ENCODE measurements at places on chromosomes 3 and 15.

GRCh38 chr15:47507221-47507985, 209.9 kb upstream of the SEMA6D start:
- no peaks in the 10 kb centered on the region for H3K4me1 ChIP-seq
- no peak for DNase-seq
- H3K27ac ChIP-seq: no peak overlapping the region
- H3K36me3 ChIP-seq: no peaks in the 10 kb centered on the region

DNA sequence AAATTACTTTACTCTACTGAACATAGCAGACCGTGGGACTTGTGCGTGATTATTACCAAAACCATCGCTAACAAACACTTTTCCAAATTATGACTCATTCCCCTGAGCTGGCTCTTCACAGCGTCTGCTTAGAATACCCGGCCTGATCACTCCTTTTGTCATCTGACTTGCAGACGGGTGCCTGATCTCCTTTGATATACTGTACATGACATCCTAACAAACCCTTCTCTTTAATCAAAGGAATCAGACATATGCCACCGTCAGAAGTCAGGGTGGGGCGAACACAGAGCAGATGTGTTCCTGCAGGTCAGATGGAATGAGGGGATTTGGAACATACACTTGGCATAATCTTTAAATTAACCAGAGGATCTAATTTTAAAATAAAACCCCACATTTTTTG, 48.5 kb upstream of the SH3GL3 start:
- peaks cover 9% of the 10 kb centered on the region for H3K27me3 ChIP-seq
- H3K36me3 ChIP-seq: no peaks in the 10 kb centered on the region
- no peaks in the 10 kb centered on the region for H3K4me1 ChIP-seq
- H3K4me3 ChIP-seq: no peak overlapping the region

GRCh38 chr15:48416301-48416700, 85.1 kb downstream of the DUT start:
- DNase-seq: no peak
- no peaks in the 10 kb centered on the region for H3K36me3 ChIP-seq
- H3K4me3 ChIP-seq: no peak overlapping the region
- H3K27me3 ChIP-seq: peaks cover 7% of the 10 kb centered on the region
- H3K4me1 ChIP-seq: no peaks in the 10 kb centered on the region

GRCh38 chr3:170358042-170359010, 811 bp downstream of the SKIL start:
- peak overlapping the region; percentile 88 for H3K4me3 ChIP-seq
- peaks cover 10% of the 10 kb centered on the region for H3K36me3 ChIP-seq
- H3K27me3 ChIP-seq: no peaks in the 10 kb centered on the region
- peak; percentile 86 for DNase-seq
- H3K27ac ChIP-seq: peak overlapping the region; percentile 96
- H3K4me1 ChIP-seq: peaks cover 46% of the 10 kb centered on the region

DNA sequence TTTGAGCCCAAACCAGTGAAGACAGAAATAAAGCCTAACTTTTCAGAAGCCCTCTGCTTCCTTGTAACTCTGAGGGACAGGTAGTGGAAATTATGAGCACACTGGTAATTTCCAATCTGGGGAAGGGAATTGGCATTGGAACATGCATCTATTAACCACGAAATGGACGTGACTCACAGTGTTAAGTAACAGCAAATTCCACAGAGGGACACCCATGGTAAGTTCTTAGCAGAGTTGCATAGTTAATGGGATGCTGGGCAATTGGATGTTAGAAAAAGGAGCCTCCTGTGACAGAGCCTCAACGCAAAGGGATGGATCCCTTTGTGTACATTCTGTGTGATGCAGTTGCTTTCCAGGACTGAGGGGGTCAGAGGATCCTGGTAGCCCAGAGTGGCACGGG, 168.6 kb downstream of the SEMA6D start:
- DNase-seq: no peak
- no peaks in the 10 kb centered on the region for H3K4me1 ChIP-seq
- no peak overlapping the region for H3K27ac ChIP-seq
- H3K36me3 ChIP-seq: no peaks in the 10 kb centered on the region

- H3K27ac ChIP-seq: peak overlapping the region; percentile 62
- peaks cover 11% of the 10 kb centered on the region for H3K4me1 ChIP-seq
- H3K36me3 ChIP-seq: no peaks in the 10 kb centered on the region
These were observed 17.5 kb downstream of the FAM240A start for GRCh38 chr3:46629551-46630517.

DNA sequence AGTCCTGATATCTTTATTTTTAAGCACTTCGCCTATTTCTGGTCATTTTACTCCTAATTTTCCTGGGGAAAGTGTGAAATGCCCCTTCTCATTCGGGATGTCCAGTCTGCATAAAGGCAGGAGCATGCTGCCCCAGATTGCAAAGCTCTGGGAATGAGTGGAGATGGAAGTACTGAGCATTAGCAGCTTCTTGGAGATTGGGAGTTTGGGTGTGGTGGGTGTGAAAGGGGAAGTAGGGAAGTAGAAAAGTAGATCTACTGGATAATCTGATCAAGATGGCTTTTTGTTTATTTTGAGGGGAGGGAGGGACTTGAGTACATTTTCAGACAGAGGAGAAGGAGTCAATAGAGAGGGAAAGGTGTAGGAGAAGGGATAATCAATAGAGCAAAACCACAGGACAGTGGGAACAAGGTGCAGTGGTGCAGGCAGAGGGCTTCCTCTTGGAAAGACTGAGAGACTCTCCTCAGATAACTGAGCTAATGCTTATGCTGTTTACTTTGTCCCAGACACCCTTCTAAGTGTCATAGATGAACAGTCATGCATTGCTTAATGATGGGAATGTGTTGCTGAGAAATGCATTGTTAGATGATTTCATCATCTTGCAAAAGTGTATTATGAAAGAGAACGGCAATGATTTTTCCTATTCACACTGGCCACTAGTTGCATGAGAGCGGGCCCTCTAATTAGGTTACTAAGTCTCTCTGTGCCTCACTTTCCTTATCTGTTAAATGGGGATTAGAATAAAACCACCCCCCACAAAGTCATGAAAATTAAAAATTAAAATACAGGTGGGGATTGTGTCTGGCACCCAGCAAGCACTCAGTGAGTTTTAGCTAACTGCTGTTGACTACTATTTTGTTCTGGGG, 45.5 kb downstream of the PHLDB2 start:
- DNase-seq: no peak
- H3K27me3 ChIP-seq: peaks cover 2% of the 10 kb centered on the region
- H3K4me1 ChIP-seq: peaks cover 5% of the 10 kb centered on the region
- H3K4me3 ChIP-seq: no peak overlapping the region
- H3K27ac ChIP-seq: no peak overlapping the region
- H3K36me3 ChIP-seq: peaks cover 1% of the 10 kb centered on the region

DNA sequence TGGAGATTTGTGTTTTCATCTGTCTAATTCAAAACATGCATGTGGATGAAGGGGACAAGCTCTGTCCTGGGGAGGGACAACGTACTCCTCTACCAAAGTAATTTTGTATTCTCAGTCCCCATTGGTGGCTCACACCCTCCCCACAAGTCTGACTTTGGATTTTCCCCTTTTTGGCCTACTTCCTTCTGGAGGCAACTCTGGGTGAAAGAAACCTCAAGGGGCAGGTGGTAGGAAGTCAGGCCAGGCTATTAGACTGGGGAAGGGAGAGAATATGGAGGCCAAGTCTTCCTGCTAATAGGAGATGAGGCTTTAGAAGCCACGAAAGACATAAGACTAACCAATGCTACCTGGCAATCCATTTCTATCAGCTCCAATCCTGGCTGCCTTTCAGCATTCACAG, 124.9 kb upstream of the RASGRP1 start:
- DNase-seq: no peak
- no peaks in the 10 kb centered on the region for H3K36me3 ChIP-seq
- peaks cover 3% of the 10 kb centered on the region for H3K27me3 ChIP-seq
- no peak overlapping the region for H3K4me3 ChIP-seq

- peaks cover under 1% of the 10 kb centered on the region for H3K4me1 ChIP-seq
- H3K4me3 ChIP-seq: no peak overlapping the region
- no peak for DNase-seq
- H3K36me3 ChIP-seq: peaks cover 18% of the 10 kb centered on the region
- no peak overlapping the region for H3K27ac ChIP-seq
These were observed 19.5 kb upstream of the MUC20 start for GRCh38 chr3:195701042-195701915.

- H3K27ac ChIP-seq: no peak overlapping the region
- no peak for DNase-seq
- H3K27me3 ChIP-seq: no peaks in the 10 kb centered on the region
These were observed 602.4 kb downstream of the UNC13C start for GRCh38 chr15:54580643-54581042.

DNA sequence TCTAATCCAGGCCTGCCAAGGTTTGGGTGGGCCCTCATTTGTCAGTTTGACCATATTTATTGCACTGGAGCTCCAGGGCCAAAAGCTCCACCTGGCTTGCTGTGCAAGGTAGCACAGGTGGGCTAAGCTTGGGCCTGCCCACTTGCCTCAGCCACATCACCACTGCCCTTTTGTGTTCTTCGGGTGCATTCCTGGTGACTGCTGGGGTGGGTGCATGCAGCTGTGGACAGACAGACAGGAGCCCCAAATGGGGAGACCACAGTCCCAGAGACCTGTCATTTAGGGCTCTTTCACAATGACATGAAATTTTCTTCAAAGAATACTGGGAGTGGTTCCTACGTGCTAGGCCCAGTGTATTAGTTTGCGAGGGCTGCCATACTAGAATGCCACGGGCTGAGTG, 2.7 kb downstream of the MESP2 start:
- peaks cover 19% of the 10 kb centered on the region for H3K4me1 ChIP-seq
- DNase-seq: no peak
- peaks cover 6% of the 10 kb centered on the region for H3K27me3 ChIP-seq

DNA sequence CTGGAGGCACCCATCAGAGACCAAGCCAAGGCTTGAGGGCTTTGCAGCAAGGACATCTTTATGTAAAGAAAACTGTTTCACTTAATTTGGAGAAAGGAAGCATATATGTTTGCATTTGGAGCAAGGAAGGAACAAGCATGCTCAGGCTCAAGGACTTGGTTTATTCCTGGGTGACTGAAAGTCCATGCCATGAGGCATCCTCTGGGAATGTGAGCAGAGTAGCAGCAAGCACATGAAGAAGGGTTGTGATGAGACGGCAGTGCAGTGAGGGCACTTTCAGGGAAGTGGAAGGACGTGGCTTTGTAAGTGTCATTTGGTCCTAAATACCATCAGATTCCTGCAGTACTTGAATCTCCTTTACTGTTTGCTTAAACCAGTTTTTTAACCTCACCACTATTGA, 26.8 kb downstream of the POLG start:
- H3K27ac ChIP-seq: no peak overlapping the region
- H3K4me1 ChIP-seq: peaks cover 3% of the 10 kb centered on the region
- no peak overlapping the region for H3K4me3 ChIP-seq
- DNase-seq: no peak
- H3K27me3 ChIP-seq: no peaks in the 10 kb centered on the region

DNA sequence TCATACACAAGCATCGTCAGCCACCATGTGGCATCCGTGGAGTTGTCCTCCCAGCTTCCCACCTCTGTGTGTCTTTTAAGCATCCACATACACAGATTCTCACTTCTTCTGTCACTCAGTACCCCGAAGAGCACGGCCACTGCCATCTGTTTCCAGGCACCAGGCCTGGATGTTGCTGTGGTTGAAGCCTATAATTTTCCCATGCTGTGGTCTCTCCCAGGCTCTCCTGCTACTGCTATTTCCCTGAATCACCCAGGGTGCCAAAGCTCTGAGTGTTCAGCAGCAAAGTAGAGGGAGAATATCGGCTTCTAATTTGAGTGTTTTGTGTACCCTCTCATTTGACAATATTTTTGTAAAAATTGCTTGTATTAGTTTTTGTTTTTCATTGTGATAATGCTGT, 265.7 kb downstream of the DIPK2A start:
- no peaks in the 10 kb centered on the region for H3K4me1 ChIP-seq
- H3K36me3 ChIP-seq: no peaks in the 10 kb centered on the region
- H3K27ac ChIP-seq: no peak overlapping the region
- no peak overlapping the region for H3K4me3 ChIP-seq

DNA sequence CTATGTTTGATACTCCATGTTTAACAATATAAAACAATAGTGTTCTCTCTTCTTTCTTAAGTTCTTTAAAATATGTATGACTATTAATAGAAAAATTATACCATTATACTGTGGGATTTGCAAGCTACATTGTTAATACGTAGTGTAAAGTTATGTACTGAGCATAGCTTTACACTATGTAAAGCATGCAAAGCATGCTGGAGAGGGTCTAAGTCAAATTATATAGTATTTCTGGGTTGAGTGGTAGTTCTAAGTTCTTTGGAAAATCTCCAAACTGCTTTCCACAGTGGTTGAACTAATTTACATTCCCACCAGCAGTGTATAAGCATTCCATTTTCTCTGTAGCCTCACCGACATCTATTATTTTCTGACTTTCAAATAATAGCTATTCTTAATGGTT, 253.0 kb downstream of the RAP2B start:
- H3K4me3 ChIP-seq: no peak overlapping the region
- DNase-seq: no peak
- no peak overlapping the region for H3K27ac ChIP-seq
- H3K4me1 ChIP-seq: no peaks in the 10 kb centered on the region
- no peaks in the 10 kb centered on the region for H3K36me3 ChIP-seq
- H3K27me3 ChIP-seq: no peaks in the 10 kb centered on the region

DNA sequence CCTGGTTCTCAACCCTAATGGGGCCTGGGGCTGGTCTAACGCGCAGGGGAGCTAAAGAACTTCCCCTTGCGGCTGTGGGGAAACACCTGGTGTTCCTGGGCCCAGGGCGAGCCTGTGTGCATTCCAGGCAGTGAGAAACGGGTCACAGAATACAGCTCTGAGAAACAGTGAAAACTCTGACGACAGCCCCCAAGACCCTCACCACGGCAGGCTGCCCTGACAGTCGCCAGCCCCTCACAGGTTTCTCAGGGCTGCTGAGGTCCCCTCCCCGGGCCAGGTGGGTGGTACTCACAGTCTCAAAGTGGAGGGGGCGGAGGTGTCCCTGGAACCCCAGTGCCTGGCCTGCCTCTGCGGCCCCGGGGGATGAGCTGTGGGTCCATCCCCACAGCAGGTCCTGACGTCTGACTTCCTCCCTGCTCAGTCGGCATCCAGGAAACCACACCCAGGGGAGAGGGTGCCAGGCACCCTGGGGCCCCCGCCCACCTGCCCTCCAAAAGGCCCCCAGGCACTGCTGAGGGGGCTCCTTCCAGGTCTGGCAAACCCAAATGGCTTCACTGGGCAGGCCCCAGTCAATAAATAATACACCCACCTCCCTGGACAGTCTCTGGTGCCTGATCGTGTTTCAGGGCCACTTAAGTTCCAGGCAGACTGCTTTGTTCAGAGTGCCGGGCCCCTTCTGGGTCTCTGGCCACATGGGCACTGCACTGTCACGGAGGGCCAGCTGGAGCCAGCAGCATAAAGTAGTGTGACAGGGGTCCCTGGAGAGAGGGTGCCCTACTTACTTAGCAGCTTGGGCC, 57.7 kb downstream of the IQSEC1 start:
- peaks cover 64% of the 10 kb centered on the region for H3K4me1 ChIP-seq
- peak overlapping the region; percentile 86 for H3K4me3 ChIP-seq
- peak overlapping the region; percentile 96 for H3K27ac ChIP-seq
- no peaks in the 10 kb centered on the region for H3K27me3 ChIP-seq
- DNase-seq: peak; percentile 69

- no peak overlapping the region for H3K4me3 ChIP-seq
- H3K36me3 ChIP-seq: no peaks in the 10 kb centered on the region
- no peak overlapping the region for H3K27ac ChIP-seq
- peaks cover 16% of the 10 kb centered on the region for H3K27me3 ChIP-seq
These were observed 19.2 kb downstream of the SNX33 start for GRCh38 chr15:75666823-75667501.

GRCh38 chr3:71753701-71754609, at the start of gene GPR27:
GPR27 (plus strand) TSS chr3:71753855; CDS start chr3:71754050, 195 bp downstream.
- DNase-seq: no peak
- H3K4me1 ChIP-seq: no peaks in the 10 kb centered on the region
- H3K4me3 ChIP-seq: peak within 1 kb of the TSS; percentile 34
- no peak within 1 kb of the TSS for H3K27ac ChIP-seq

Data from memory B cell (primary cell).